D341Med (cell line): ENCODE measurements at places on chromosomes 1 and 21.
A peak's percentile ranks its signal among the peaks of the same experiment; 100 is the strongest.

GRCh38 chr1:10803971-10804820 lies 7.8 kb upstream of the CASZ1 start:
- DNase-seq: no peak

DNA sequence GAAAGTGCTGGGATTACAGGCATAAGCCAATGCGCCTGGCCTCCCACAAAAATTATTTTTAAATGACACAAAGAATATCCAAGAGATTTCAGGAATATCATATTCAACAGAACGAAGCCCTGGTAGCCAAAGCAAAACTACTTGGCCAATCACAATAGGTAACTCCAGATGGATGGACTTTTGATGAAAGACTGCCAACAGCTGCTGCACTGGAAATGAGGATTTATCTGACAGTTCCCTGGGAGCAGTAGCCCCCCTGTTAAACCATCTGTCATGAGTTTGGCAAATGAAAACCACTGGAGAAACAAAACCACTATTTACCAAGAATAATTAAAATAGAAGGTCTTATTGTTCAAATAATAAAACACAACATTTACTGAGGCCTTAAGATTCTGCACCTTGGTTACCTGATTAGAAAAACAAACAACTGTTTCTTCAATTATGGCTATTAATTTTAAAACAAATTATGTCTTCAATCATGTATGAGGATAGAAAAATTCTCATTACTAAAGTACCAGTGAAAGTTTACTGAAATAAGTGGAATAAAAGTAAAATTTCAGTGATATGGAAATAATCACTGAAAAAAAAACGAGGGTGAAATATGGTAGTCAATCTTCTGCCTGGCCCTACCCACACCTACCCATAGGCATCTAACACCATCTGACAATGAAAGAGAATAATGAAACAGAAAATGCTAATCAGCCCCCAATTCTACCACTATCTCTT lies 34.3 kb upstream of the PSMG1 start:
- peak; percentile 53 for DNase-seq

- no peak for DNase-seq
Observed at GRCh38 chr1:3072391-3073185, 3.6 kb downstream of the PRDM16 start.

DNA sequence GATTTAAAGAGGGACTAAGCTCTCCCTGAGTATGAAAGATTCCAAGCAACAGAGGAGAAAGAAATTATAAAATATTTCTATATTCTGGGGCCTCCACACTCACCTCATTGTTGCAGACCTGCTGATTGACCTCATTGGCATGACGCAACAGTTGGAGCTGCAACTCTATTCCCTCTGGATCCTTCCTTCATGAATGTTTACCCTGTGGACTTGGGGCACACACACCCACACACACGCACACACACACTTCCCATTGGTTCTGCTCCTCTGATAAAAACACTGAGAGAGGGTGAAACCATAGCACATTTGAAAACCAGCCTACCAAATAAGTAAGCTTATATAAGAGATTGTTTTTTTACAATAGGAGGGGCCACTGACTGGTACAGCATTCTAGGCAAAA lies 159.1 kb downstream of the BRINP2 start:
- no peak for DNase-seq

GRCh38 chr1:220680085-220680687 lies 10.0 kb upstream of the C1orf115 start:
- peak; percentile 77 for DNase-seq

- no peak for DNase-seq
Observed at GRCh38 chr1:69739251-69739605, 171.5 kb downstream of the LRRC7 start.

DNA sequence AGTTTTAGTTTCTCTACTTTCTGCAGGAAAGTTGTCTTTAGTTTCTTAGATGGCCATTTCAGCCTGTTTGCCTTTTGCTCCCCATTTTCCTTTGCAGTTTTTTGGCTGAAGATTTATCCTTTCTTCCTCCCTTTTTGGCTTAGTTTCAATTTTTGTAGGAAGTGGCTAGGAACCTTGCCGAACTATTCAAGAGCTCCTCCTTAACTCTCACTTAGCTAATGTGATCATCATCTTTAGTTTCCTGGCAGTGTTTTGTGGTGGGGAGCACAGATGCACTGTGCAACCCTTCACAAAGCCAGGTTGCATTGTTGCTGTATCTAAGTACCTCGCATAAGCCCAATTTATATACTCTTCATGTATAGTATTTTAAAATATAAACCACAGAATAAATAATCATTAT lies 28.8 kb upstream of the CCDC181 start:
- DNase-seq: no peak
